NK-92 treated with Interleukin-12 subunit alpha and Interleukin-12 subunit beta, amount 100 ng/mL, for 24 hours (cell line): ENCODE measurements at places on chromosomes 6 and 20.

- no peak for DNase-seq
Observed at GRCh38 chr20:50834599-50835005, 39.7 kb downstream of the BCAS4 start.

DNA sequence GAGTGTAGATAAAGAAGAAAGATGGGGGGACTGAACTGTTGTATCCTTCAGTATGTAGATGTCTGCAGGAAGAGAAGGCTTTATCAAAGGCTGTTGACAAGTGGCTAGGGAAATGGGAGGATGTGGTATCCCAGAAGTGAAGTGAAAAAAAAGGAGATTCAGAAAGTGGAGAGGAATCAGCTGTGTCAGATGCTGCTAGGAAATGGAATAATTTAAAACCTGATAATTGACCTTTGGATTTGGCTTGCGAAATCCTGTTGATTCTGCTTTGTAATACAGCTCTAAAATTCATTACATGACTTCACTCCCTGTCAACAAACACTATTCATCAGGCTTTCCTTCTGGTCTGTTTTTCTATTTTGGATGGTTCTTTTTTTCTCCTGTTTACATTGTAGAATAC, 41.7 kb downstream of the PHF3 start:
- DNase-seq, result no peak

DNA sequence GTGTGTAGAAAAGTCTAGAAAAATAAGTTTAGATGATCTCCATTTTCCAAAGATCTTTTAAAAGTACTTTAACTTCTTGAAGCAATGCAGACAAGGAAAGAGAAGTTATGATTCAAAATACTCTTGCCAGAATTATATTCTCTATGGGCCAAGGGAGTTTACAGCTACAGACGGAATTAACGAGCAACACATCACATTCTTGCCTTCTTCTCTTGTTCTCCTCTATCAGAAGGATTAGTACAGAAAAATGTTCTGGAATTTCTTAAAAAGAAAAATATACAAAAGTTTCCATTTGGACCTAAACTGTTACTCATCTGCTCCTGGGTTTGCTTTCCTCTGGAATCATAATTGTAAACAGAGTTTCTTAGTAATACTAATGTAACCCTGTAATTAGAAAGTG, 284.7 kb upstream of the HSF2 start:
- DNase-seq, result no peak

DNA sequence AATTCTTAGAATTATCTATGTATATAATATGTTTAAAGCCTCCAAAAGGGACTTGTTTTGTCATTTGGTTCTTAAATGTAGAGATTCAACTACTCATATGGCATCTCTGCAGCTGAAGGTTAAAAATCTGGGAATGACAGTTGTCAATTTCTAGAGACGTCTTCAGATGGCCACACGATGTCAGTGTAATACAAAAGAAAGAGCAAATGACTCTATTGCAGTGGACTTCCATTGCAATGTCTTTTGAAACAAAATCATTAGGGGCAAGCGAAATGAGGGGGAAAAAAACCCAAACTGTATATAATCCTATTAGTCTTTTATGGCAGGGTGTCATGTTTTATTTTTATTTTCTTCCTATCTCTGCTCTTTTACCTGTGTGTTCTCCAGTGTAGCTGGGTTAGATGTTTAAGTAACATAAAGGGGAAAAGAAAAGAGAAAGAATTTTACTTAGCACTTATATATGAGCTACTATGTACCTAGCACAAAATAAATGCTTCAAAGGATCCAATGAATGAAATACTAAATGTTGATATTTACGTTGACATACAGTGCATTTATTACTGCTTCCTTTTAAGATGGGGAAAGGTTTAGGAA, 26.2 kb downstream of the CCN2 start:
- no peak for DNase-seq

- no peak for DNase-seq
Observed at GRCh38 chr20:20255099-20255498, 112.8 kb upstream of the INSM1 start.

- DNase-seq, result no peak
Observed at GRCh38 chr6:14595751-14596150, 478.2 kb downstream of the CD83 start.

DNA sequence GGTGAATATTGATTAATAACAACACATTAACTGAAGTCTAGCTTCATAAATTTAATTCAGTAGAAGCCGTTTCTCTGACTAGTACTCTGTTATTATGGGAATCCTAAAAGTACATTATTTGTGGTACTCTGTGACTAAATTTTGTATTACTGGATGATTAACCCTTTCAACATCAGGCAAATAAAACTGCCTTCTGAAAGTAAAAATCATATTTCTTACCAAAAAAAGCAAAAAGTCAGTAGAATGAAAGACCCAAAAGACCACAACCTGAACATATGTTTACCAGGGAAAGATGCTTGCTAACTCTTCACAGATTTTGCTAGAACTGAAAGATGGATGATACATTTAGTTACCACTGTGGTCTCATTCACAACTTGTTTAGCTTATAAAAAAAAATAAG, 73.2 kb downstream of the AHI1 start:
- DNase-seq, result no peak

DNA sequence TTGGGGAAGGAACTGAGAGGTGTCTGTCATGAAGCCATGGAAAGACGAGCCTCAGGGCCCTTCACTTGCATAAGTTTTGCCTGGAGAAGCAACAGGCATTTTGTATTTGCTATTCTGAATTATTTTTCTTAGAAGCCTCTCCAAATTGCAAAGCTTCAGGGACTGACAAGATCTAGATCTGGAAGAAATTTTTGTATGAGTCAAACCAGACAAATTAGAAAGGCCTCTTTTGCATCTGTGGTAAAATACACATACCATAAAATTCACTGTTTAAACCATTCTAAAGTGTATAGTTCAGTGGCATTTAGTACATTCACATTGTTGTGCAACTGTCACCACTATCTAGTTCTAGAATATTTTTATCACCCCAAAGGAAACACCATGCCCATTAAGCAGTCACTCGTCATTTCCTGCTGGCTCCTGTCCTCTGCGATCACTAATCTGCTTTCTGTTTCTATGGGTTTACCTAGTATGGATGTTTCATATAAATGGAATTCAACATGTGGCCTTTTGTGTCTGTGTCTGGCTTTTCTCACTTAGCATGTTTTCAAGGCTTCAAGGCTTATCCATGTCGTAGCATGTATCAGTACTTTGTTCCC, 269.1 kb downstream of the PHF3 start:
- DNase-seq, result no peak

DNA sequence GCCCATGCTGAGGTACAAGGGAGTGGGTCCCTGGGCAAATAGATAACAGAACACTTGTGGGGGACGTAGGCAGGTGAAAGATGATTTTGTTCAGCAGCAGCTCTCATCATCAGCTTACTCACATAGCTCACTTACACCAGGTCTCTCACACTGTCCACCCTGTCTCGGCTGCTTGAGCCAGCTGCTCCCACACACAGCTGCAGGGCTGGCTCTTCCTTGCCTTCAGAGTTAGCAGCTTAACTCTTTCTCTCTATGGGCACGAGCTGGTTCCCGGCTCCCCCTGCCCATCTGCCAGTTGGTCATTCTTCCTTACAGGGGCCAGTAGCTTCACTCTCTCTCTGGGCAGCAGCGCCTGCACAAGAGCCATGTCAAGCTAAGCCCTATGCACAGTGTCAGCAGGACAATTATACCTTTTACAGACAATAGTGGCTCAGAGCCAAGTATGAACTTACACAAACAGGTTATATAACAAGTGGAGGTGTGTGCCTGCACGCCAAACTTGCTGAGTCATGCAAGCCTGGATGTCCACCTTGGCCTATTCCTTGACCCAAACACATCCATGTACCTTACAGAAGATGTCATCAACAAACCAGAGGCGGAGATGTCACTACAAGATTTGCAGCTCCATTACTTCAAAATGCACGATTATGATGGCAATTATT, 18.7 kb downstream of the ZNF391 start:
- DNase-seq, result no peak

DNA sequence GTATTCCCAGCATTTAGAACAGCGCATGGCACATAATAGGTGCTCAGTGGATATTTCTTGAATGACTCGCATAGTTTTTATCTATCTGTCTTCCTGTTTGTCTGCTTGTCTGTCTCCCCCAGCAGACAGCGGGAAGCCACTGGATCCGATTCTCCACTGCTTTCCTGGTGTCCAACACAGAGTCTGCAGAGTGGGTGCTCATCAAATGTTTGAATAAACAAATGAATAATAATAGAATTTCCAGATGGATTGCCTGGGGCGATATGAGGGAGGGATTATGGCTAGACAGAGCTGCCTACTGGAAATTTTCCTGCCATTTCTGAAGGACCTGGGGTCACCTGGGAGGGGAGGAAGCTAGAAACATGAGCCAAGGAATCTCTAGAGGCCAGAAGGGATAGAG, 18.9 kb downstream of the CDH22 start:
- DNase-seq, result no peak

- no peak for DNase-seq
Observed at GRCh38 chr20:46977204-46977603, 82.6 kb downstream of the EYA2 start.

DNA sequence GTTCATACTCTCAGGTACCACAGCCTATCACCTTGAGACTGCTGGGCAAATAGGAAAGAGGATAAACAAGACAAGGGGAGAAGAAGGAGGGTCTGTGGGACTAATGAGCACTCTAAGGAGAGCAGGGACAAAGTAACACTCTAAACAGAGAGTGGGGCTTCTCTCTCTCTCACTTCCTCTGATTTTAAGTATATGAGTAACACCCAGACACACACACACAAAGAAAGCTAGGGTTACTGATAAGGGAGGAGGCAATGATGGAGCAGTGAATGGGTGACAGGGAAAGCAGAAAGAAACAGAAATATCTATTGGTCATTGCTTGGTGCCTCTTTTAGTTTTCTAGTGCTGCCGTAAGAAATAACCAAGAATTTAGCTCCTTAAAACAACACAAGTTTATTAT, 96.2 kb upstream of the RNF217 start:
- DNase-seq, result no peak

- DNase-seq, result no peak
Observed at GRCh38 chr6:166942393-166943168, 13.8 kb downstream of the RNASET2 start.

DNA sequence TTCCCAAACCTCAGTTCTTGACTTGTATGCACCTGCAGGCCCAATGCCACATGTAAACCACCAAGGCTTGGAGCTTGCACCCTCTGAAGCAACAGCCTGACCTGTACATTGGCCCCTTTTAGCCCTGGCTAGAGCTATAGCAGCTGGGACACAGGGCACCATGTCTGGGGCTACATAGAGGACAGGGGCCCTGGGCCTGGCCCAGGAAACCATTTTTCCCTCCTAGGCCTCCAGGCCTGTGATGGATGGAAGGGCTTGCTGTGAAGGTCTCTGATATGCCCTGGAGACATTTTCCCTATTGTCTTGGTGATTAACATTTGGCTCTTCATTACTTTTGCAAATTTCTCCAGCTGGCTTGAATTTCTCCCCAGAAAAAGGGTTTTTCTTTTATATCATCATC, 64.6 kb downstream of the SLC35F1 start:
- no peak for DNase-seq

GRCh38 chr6:87341899-87342298, 2.7 kb upstream of the C6orf163 start:
- DNase-seq, result no peak

DNA sequence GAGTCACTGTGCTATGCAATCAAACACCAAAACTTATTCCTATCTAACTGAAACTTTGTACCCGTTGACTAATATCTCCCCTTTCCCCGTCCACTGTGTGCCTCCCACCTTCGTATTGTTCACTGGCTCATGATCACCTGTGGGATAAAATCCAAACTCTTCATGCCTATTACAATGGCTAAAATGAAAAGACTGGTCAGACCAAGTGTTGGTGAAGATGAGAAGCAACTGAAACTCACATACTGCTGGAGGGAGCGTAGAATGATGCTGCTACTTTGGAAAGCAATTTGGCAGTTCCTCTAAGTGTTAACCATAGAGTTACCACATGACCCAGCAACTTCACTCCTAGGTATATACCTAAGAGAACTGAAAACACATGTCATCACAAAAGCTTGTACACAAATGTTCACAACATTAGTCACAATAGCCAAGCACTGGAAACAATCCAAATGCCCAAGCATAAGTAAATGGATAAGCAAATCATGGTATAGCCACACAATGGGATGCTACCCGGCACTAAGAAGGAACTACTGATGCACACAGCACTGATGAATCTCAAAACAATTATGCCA, 13.1 kb downstream of the RPS10 start:
- no peak for DNase-seq

- DNase-seq, result no peak
Observed at GRCh38 chr6:133991096-133991593, 38.1 kb downstream of the TBPL1 start.

DNA sequence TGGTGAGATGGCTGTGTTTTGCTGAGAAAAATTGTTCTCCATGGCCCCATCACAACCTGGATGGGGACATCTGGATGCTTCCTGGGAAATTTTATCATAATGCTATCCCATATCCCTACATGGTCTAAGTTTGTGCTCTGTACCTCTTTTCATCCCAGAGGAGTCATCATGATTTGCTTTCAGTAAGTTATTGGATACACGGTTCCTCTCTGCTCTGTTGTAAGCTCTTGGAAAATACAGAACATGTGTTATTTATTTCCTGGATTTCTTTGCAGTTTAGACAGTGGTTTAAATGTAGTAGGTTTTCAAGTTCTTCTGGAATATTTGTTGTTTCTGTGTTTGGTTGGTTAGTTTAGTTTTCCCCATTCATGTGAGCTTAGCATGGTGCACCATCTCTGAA, 129.2 kb upstream of the ECI2 start:
- no peak for DNase-seq

DNA sequence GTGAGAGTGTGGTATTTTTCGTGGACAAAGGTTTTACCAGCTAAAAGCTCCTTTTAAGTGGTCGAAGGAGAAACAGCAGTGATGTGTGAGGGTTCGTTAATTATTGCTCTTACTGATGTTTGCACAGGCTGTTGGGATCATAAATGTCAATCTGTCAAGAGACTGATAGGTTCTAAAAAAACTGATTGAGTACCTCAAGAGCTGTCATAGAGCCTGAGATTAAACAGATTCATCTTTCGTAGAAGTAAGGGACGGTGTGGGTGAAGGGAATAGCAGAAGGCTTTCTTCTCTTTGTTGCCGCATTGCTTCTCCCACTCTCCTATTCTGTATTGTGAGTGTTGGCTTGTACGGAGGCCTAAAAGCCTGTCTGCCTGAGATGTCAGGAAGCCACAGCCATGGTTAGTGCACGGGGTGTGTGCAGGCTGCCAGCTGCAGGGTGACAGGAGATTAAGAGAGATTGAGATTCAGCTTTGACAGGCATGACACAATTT, 291.0 kb downstream of the ZFAND3 start:
- DNase-seq, result no peak

GRCh38 chr6:111703723-111704122, 98.0 kb upstream of the TRAF3IP2 start:
- no peak for DNase-seq

- no peak for DNase-seq
Observed at GRCh38 chr20:11901127-11901526, 16.6 kb upstream of the BTBD3 start.
